Germinal center (tissue), 1 donor: ENCODE measurements at places on chromosomes 1 and 21.

DNA sequence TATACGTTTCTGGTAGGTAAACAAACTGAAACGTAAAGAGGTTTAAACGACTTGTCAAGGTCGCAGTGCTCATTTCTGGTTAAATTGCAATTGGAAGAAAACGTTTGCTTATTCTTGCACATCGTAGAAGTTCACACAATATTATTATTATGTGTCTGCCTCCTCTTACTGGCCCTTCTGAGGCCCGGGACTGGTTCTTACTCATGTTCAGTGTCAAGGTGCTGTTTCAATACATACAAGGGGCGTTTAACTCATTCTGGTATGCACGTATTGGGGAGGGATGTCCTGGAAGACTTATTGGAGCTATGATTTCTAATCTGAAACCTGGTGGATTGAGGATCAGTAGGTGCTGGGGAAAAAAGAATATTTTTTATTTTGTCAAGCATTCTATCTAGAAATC, 932 bp downstream of the RPF1 start:
- DNase-seq = no peak

DNA sequence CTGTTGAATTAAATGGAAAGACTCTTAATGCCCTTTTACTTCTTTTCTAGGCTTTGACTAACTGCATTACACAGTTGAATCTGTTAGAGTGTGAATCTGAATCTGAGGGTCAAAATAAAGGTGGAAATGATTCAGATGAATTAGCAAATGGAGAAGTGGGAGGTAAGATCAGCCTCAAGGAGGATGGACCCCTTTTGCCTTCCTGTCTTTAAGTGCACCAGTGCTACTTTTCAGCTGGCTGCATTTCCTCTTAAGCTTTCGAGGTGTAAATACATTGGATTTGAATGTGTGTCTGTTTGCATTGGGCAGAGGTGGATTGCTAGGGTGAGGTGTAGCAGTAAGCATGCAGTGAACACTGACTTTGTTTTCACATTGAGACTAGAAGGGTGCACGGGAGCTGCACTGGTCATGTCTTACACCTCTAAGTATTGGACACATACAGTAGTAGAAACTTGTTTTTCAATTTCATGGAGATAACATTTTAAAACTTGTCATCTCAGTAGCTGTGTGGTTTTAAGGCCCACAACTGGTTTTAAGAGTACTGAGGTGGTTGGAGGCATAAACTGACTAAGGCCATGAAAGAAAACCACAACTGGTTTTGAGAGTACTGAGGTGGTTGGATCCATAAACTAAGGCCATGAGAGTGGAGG, 35.4 kb downstream of the MIA3 start:
- DNase-seq = no peak

GRCh38 chr1:8378981-8379470, 61.1 kb downstream of the SLC45A1 start:
- no peak for DNase-seq

- no peak for DNase-seq
These were observed 21.8 kb upstream of the CNIH3 start for GRCh38 chr1:224594360-224594759.

- no peak for DNase-seq
These were observed 45.2 kb downstream of the TMCO4 start for GRCh38 chr1:19754482-19754881.

DNA sequence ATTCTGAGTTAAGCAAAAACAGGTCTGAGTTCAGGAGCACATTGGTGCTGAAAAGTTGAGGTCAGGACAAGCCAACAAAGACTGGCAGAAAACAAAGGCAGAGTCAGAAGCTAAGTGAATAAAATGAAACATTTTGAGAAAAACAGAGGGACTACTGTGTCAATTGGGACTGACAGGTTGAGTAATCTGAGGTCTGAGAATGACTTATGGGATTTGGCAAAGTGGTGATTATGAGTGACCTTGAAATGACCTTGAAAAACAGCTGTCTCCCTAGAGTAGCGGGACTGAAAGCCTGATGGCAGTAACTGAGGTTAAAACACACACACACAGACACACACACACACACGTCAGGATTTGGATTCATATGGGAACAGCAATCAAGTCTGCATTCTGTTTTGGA, 8.8 kb upstream of the COG2 start:
- no peak for DNase-seq

DNA sequence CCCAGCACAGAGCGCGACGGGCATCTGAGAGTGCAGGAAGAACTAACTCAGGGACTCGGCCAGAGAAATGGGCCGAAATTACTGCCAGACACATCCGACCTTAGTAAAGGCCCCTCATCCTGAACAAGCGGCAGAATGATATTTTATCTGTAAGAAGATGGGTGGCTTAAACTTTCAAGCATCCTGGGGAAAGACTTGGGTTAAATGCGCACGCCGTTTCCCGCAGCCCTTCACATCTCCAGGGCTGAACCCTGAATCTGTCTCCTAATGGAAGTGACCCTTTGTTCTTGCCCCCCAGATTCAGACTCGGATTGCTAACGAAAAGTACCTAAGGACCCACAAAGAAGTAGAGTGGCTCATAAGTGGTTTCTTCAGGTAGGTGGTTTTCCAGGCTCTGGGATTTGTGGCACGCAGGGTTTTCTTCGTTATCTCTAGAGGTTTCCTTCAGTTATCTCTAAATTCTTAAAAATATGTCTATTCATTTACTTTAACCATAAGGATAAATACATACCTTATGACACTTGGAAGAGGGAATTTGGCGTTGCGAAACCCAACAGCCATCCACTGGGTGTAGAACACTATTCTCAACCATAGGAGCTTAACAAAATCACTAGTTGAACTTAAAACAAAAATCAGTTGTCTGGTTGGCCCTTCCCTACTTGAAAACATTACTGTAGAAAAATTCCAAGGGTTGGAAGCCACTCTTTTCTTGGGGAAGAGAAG, 627 bp downstream of the RIIAD1 start:
- no peak for DNase-seq

- DNase-seq = no peak
These were observed 135.3 kb upstream of the IRF2BP2 start for GRCh38 chr1:234745276-234745675.

DNA sequence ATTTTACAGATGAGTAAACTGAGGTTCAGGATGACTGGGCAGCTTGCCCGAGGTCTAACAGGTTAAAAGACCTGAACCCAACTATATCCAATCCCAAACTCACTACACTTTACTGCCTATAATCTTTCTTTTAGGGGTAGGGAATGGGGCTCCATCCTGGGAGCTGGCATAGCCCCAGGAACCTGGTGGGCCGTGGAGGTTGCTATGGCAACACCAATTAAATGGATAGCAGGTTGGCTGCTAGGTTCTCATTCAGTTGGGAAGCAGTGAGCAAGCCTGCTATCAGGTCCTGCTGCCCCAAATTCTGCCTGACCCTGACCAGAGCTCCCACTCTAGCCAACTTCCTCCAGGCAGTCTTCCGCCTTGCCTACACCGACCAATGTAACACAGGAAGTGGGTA, 40.9 kb downstream of the LRP8 start:
- DNase-seq = no peak

- no peak for DNase-seq
These were observed 50.2 kb downstream of the ZZZ3 start for GRCh38 chr1:77632216-77632615.

GRCh38 chr1:66873111-66873510, 51.5 kb downstream of the DNAI4 start:
- no peak for DNase-seq

- DNase-seq = no peak
These were observed 44.0 kb downstream of the RNF187 start for GRCh38 chr1:228530951-228531731.
